ENCODE measurements at places on chromosomes 7 and 10. TPM values are rescaled to one million over a fixed set of nuclear protein-coding genes. Genes with fewer than 3 reads are reported as not detected.

The RBM20 gene
- total RNA-seq: 0.55 TPM

DNA sequence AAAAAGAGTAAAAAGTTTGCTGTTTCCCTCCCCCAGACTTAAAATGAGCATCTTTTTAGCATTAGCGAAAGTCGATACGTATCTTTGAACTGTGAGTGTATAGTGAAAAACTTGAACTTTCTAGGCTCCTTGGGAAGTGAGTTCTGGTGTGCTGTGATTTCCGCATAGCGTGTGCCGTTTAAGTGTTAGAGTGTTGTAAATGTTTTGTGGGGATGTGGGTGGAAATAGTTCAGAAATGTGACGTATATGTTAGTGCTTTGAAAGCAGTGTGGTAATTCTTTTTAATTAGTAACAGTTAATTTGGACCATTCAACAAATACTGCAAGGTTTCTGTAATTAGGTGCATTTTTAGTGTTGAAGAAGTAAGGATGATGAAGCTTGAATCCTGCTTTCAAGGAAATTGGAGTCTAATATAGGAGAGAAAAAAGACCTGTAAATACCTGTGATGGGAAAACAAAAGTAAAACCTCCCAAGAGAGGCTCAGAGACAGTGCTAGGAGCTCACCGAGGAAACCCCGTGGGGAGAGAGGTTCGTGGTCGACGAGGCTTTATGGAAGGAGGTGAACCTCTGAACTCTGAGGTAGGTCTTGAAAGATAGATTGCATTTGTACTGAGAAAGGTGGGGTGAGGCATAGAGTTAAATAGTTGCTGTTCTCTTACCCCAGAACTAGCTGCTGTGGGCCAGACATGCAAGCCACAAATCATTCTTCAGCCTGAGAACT, 40.8 kb downstream of the RBM33 start:
- H3K36me3 ChIP-seq: peaks cover 5% of the 10 kb centered on the region
- no peak overlapping the region for H3K27ac ChIP-seq
- H3K4me3 ChIP-seq: no peak overlapping the region
- H3K4me1 ChIP-seq: no peaks in the 10 kb centered on the region
- no peak for DNase-seq

- no peak overlapping the region for H3K27ac ChIP-seq
- no peak for DNase-seq
- H3K4me3 ChIP-seq: no peak overlapping the region
- no peaks in the 10 kb centered on the region for H3K4me1 ChIP-seq
- no peaks in the 10 kb centered on the region for H3K36me3 ChIP-seq
Measured at GRCh38 chr10:22429981-22430421, 84.7 kb downstream of the SPAG6 start.

GRCh38 chr7:29479301-29480200, 84.1 kb upstream of the PRR15 start:
- H3K27me3 ChIP-seq: no peaks in the 10 kb centered on the region
- no peaks in the 10 kb centered on the region for H3K36me3 ChIP-seq
- H3K4me3 ChIP-seq: no peak overlapping the region

The PLPP4 gene
- total RNA-seq: not detected

- peaks cover 19% of the 10 kb centered on the region for H3K4me1 ChIP-seq
- H3K27me3 ChIP-seq: no peaks in the 10 kb centered on the region
- H3K36me3 ChIP-seq: no peaks in the 10 kb centered on the region
- H3K4me3 ChIP-seq: no peak overlapping the region
- H3K27ac ChIP-seq: no peak overlapping the region
Measured at GRCh38 chr7:79459381-79459780, 5.9 kb upstream of the MAGI2 start.

The NEURL1 gene
- total RNA-seq: 3.0 TPM

DNA sequence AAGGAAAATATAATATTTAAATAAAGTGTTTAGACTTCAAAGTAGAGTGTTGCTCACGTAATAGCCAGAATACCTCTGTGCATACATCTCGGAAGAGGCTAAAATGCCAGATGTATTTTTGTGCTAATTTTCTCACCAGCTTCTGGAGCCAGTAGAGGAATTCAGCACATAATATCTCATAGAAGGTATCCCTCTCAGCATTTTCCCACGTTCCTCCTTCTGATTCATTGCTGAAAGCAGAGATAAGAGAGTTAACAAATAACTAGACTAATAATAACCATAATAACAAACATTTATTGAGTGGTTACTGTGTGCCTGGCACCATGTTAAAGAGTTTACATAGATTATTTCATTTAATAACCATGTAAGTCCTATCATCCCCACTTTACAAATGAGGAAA, 123.6 kb downstream of the VTI1A start:
- H3K4me1 ChIP-seq: no peaks in the 10 kb centered on the region
- H3K27ac ChIP-seq: no peak overlapping the region
- no peaks in the 10 kb centered on the region for H3K27me3 ChIP-seq
- no peak for DNase-seq

The MYPN gene
- total RNA-seq: 0.10 TPM

The NPFFR1 gene
- 0.17 TPM for total RNA-seq

DNA sequence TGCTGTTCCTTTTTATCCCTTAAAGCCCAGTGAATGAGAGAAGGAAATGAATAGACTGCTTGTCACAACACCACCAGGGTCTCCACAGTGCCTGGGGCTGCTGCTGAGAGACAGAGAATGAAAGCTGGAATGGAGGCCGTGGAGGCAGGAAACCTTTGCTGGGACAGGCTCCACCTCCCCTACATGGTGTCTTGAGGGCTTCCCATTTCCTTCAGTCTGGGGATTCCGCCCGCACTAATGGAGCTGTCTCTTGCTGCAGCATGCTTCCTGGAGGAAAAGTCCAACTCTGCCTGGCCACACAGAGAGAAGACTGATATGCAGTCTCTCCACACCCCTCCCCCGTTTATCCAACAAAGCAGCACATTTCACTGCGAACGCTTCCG, 54.5 kb downstream of the LRRC4 start:
- H3K4me1 ChIP-seq: no peaks in the 10 kb centered on the region
- no peak for DNase-seq
- H3K27me3 ChIP-seq: no peaks in the 10 kb centered on the region
- no peak overlapping the region for H3K4me3 ChIP-seq

DNA sequence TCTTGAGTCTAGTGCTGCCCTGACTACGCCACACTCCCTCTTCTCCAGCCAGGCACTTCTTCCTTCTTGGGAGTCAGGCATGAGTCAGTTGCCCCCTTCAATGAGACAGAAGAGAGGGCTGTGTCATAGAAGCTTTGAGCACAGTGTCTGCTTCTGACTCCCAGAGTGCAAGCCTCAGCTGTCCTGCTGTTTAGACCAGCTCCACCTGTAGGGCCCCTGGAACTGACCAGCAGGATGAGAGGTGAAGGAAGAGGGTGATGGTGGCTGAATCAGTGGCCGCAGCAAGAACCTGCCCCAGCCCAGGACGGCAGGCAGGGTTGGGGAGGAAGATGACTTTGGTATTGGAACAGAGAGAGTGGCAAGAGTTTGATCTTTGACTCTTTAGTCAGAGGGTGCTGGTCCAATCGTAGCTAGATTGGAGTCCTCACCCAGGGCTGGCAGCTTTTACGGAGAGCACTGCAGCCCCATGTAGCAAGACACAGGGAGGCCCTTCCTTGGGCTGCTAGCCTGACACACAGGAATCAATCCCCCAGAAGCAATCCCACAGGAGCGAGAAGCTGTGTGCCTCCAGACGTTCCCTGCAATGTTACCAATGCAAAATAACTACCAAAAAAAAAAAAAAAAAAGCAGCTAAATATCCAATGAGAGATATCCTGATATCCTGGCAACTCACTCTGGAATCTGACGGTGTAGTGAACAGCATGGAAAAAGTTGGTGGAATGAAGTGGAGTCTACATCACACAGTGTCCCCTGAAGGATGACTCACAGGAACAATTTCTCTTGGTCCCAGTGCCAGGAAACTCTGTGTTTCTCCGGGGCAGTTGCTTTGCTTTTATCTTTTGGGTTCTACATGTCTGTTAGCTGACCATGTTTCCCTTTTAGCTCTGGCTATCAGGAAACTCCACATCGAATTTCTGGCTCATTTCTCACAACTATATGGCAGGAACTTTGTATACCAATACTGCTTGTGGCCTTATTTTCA, 6.9 kb downstream of the C10orf62 start:
- peak overlapping the region; percentile 45 for H3K27ac ChIP-seq
- no peak overlapping the region for H3K4me3 ChIP-seq
- H3K36me3 ChIP-seq: no peaks in the 10 kb centered on the region
- H3K4me1 ChIP-seq: peaks cover 11% of the 10 kb centered on the region
- DNase-seq: no peak

The RTKN2 gene
- 1.4 TPM for total RNA-seq

GRCh38 chr10:16856567-16856966, 39.3 kb upstream of the RSU1 start:
- no peak overlapping the region for H3K4me3 ChIP-seq
- no peak overlapping the region for H3K27ac ChIP-seq
- H3K36me3 ChIP-seq: no peaks in the 10 kb centered on the region
- no peak for DNase-seq
- no peaks in the 10 kb centered on the region for H3K4me1 ChIP-seq
- H3K27me3 ChIP-seq: no peaks in the 10 kb centered on the region

GRCh38 chr10:99435986-99436638, 5.7 kb upstream of the GOT1 start:
- DNase-seq: no peak
- H3K27me3 ChIP-seq: no peaks in the 10 kb centered on the region
- peaks cover 11% of the 10 kb centered on the region for H3K4me1 ChIP-seq
- no peak overlapping the region for H3K4me3 ChIP-seq
- H3K36me3 ChIP-seq: no peaks in the 10 kb centered on the region

GRCh38 chr7:74226633-74227032, 16.8 kb downstream of the LAT2 start:
- peak overlapping the region; percentile 88 for H3K27ac ChIP-seq
- H3K4me3 ChIP-seq: no peak overlapping the region
- peaks cover 65% of the 10 kb centered on the region for H3K4me1 ChIP-seq
- DNase-seq: peak; percentile 84

- peaks cover 5% of the 10 kb centered on the region for H3K27me3 ChIP-seq
- no peak overlapping the region for H3K4me3 ChIP-seq
- H3K4me1 ChIP-seq: no peaks in the 10 kb centered on the region
- no peaks in the 10 kb centered on the region for H3K36me3 ChIP-seq
- no peak overlapping the region for H3K27ac ChIP-seq
Measured at GRCh38 chr10:14304046-14304445, 26.7 kb downstream of the FRMD4A start.

- no peaks in the 10 kb centered on the region for H3K4me1 ChIP-seq
- H3K27me3 ChIP-seq: no peaks in the 10 kb centered on the region
- no peak overlapping the region for H3K27ac ChIP-seq
- no peak for DNase-seq
Measured at GRCh38 chr7:15685358-15686294, 857 bp downstream of the MEOX2 start.

DNA sequence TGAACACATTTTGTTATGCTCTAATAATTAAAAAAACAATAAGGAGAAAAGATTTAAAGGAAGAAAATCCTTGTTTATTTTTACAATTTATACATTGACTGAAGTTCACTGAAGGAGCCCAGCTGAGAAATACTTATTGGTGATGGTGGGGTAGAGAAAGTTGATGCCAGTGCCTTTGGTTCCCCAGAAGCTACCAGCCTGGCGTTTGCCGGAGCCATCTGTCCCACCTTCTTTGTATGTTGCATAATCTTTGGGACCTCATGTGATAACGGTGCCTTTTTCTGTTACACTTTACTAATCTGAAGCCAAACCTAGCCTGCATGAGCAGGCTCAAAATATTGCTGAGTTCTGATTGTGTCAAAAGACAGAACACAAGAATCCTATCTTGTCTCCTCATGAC, 22.7 kb downstream of the ZNF365 start:
- H3K27me3 ChIP-seq: peaks cover 5% of the 10 kb centered on the region
- H3K36me3 ChIP-seq: no peaks in the 10 kb centered on the region
- DNase-seq: no peak
- no peaks in the 10 kb centered on the region for H3K4me1 ChIP-seq
- no peak overlapping the region for H3K4me3 ChIP-seq

GRCh38 chr7:159240962-159241361, 96.3 kb upstream of the VIPR2 start:
- no peak overlapping the region for H3K27ac ChIP-seq
- H3K4me3 ChIP-seq: no peak overlapping the region
- no peaks in the 10 kb centered on the region for H3K36me3 ChIP-seq
- DNase-seq: no peak

The RASA4 gene
- total RNA-seq: 119 TPM

- peaks cover 65% of the 10 kb centered on the region for H3K4me1 ChIP-seq
- peaks cover 6% of the 10 kb centered on the region for H3K27me3 ChIP-seq
- DNase-seq: no peak
- H3K4me3 ChIP-seq: peak overlapping the region; percentile 34
- peak overlapping the region; percentile 78 for H3K27ac ChIP-seq
Measured at GRCh38 chr10:110504111-110504735, 6.5 kb downstream of the DUSP5 start.

- no peak overlapping the region for H3K4me3 ChIP-seq
- H3K27ac ChIP-seq: no peak overlapping the region
- DNase-seq: no peak
- H3K36me3 ChIP-seq: no peaks in the 10 kb centered on the region
Measured at GRCh38 chr10:3126741-3127346, 45.7 kb downstream of the PITRM1 start.

- DNase-seq: peak; percentile 56
- H3K4me3 ChIP-seq: no peak overlapping the region
- no peaks in the 10 kb centered on the region for H3K27me3 ChIP-seq
Measured at GRCh38 chr10:47406870-47407691, 23.0 kb upstream of the ZNF488 start.

Data from spleen (tissue), 13 donors.